ENCODE measurements at places on chromosomes 11 and 22.

- no peak for DNase-seq
These were observed 16.2 kb upstream of the ME3 start for GRCh38 chr11:86688398-86689179.

- no peak for DNase-seq
These were observed 6.5 kb upstream of the PVALB start for GRCh38 chr22:36823186-36823839.

- DNase-seq = no peak
These were observed 14.1 kb downstream of the PIK3IP1 start for GRCh38 chr22:31278151-31278621.

DNA sequence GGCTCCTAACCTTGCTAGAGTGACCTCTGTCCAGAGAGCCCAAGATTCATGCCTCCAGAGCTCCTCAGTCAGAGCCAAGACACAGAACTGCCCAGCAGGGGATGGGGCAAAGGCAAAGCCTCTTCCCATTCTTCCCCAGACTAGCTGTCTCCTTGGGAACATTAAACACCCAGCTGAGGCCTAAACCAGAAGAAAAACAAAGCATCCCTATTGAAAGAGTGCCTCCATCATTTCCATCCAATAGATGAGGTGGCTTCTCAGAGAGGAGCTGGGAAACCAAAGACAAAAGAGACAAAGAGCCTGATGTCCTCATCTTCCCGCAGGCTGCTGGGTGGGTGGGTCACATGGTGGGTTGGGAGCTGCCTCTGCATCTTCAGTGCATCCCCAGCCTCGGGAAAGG, 37.4 kb downstream of the COMMD9 start:
- DNase-seq = no peak

- peak; percentile 50 for DNase-seq
These were observed 826 bp upstream of the EEF1G start for GRCh38 chr11:62574363-62575071.

- DNase-seq = no peak
These were observed 355.2 kb downstream of the RAB38 start for GRCh38 chr11:87820011-87820410.

DNA sequence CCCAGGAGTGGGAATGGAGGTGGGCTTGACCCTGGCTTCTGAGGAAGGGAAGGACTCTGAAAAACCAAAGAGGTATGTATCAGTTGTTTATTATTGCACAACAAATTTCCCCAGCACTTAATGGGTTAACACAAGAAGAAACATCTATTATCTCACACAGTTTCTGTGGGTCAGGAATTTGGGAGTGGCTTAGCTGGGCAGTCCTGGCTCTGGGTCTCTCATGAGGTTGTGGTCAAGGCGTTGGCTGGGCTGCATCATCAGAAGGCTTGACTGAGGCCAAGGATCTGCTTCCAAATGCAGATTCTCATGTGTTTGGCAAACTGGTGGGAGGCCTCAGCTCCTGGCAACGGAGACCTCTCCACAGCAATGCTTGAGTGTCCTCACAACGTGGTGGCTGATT, 17.5 kb upstream of the SMIM38 start:
- DNase-seq = no peak

GRCh38 chr22:22178355-22178965, 66.1 kb upstream of the VPREB1 start:
- DNase-seq = no peak

- DNase-seq = no peak
These were observed 33.9 kb downstream of the CCDC83 start for GRCh38 chr11:85889108-85889507.

GRCh38 chr22:50138988-50139387, 31.5 kb upstream of the PANX2 start:
- no peak for DNase-seq

GRCh38 chr11:35982061-35982460, 38.2 kb downstream of the LDLRAD3 start:
- DNase-seq = no peak

- no peak for DNase-seq
These were observed 21.1 kb downstream of the MACROD1 start for GRCh38 chr11:64144587-64145472.

GRCh38 chr11:30393012-30393411, 70.1 kb downstream of the ARL14EP start:
- DNase-seq = no peak

DNA sequence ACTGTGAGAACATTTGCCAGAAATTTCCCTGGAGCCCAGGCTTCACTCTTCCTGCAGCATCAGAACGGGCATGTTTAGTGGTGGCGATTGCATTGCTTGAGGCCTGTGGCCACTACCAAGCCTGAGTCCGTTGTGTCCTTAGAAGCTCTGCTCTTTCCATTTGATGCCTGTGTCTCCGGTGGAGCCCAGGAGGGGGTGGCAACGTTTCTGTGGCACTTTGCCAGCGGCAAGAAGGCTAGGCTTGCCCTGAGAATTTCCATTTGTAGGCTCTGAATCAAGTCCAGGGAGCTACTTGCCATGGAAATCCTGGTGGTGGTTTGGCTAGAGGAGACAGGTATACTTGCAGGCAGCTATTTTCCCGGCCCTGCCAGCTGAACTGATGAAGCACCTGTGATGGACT, 47.1 kb downstream of the ADAMTS8 start:
- DNase-seq = no peak

GRCh38 chr11:35740061-35740799, 77.7 kb downstream of the TRIM44 start:
- no peak for DNase-seq

DNA sequence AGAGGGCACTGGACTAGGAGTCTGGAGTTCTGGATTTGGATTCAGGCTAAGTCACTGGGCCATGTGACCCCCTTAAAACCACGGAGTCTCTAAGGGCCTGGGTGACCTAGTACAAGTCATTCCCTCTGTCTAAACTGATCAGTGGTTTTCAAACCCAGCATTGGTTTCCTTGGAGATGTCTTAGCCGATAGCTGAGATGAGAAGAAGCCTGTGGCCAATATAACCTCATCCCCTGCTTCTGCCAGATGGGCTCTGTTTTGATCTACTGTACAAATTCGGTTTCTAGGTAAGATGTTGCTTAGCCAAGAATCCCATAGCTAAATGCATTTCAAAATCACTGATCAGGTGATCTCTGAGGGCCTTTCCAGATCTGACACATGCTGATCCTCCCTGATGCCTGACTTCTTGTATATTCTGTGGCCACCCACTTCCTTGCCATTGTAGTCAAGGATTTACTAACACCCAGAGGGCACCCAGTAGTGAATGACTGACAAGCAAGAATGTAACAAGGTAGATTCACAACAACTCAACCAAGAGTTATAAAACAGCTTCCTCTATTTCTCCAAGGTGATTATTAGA, 53.1 kb downstream of the GALNT18 start:
- no peak for DNase-seq

GRCh38 chr11:56706486-56706885, 7.6 kb downstream of the OR9G1 start:
- DNase-seq = no peak

DNA sequence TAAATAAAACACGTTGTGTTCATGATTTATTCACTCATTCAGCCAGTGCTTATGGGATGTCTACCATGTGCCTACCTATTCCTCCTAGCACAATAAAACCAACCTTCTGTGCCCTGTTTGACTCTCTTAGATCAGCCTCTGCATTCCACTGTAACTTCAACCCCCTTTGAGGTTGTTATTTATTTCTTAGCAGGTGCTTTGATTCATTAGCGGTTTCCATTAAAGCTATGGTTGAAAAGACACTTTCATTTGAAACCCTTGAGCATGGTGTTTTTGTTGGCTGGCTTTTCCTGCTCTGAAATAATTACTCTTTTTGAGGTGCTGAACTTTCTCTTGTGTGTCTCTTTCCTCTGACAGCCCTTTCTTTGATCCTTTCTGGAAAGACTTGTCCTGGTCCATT, 570.6 kb upstream of the LARGE1 start:
- DNase-seq = no peak

DNA sequence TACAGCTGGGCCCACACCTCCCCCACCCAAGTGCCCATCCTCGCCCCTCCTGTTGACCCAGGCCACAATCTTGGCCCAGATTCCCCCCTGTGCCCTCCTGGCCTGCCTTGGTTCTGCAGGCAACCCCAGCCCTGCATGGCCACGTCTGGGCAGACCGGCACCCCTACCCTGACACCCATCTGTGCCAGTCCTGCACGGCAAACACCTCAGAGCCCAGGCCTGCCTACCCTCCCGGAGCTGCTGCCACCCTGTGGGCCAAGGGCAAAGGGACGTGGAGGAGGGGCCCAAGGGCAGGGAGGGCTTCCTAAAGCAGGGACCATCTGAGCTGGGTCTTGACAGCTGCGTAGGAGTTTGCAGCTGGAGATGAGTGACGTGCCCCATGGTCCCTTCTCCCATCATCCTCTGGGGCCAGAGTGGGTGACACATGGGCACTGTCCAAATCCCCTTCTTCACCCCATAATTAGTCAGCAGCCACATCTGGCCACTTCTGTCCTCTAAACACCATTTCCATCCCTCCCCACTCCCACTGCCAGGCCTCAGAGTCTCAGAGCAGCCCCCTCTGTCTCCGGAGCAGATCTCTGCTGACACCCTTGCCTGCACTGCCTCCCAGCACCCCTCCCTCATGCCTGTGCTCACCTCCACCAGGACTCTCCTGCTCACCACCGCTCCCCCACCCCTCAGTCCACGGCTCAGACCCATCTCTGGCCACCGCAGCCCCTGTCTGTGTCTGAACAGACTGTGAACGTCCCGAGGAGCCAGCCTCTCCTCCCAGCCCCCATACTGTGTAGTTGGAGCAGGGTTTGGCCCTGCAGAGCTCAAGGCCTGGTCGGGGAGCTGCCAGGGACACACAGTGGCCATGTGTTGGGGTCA, 35.6 kb upstream of the PPARA start:
- no peak for DNase-seq

DNA sequence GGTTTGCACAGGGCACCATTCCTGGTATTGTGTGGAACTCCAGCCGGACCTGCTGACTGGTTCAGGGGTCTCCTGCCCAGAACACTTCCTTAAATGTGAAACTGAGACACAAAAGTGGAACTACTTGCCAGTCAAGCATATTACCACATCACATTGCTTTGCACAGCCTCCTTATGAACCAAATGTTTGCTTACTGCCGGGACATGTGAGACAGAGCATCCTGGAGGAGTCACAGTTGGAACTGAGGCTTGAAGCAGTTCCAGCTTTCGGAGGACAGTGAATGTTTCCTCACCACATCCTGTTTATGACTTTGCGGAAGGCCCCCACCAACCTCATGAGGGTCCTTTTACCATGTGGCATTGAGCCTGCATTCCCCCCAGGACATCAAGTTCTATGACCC, 105.8 kb upstream of the ARHGAP42 start:
- no peak for DNase-seq

- DNase-seq = no peak
These were observed 87.3 kb downstream of the KCNQ1 start for GRCh38 chr11:2531987-2532703.

DNA sequence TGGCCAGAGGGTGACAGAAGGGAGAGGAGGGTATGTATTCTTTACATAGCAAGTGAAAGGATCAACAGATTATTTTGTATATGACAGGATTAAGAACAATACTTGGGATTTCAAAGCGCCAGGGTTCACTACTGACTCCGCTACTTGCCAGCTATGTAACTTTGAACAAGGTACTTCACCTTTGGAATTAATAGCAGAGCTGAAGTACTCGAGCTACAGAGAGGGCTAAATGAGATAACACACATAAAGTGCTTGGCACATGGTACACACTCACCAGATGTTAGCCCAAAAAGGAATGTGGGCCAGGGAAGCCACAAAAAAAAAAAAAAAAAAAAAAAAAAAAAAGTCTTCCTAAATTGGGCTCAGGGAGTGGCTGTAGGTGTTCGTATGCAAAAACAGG, 408.4 kb downstream of the BUD13 start:
- DNase-seq = no peak

- DNase-seq = no peak
These were observed 36.3 kb upstream of the TMEM45B start for GRCh38 chr11:129779342-129779741.

DNA sequence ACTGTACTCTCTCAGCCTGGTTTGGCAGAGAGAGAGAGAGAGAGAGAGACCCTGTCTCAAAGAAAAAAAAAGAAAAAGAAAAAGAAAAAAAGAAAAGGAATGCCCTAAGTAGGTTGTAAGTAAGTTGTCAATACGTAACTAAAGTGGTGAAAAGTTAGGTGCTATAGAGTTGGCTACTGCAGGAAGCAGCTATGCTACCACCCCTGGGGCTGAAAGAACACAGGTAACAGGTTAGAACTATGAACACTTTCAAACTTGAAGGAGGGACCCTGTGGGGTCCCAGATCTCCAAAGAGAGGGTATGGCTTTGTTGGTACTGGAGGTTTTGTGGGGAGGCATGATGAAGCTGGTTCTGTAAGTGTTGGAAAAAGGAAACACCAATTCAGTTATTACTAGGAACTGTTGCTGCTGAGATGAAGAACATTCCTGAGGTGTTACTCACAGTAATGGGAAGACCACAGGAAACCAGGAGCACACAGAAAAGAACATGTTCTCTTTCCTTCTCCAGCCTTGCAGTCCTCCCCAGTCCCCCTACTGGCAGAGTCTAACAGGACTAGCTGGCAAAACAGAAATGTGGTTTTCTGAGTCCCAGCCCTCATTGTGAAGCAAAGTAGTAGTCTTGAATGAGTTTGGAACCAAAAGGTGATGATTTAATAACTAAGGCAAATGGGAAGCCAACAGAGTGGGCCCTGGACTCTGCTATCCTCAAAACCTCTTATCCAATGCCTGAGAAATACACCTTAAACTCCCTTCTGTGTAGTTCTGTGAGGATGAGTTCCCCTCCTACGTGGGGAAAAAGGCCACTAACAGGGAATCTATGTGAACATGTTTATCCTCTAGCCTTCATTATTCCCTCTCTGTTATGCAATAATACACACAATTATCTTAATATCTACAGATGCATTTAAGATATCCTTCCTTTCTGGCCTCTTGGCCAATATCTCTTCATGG, 427.0 kb upstream of the DDI1 start:
- DNase-seq = peak; percentile 24

GRCh38 chr22:37508431-37508992, 10.7 kb downstream of the CARD10 start:
- no peak for DNase-seq

GRCh38 chr22:21450320-21450831, 16.8 kb upstream of the TMEM191C start:
- peak; percentile 10 for DNase-seq

GRCh38 chr11:44576656-44577055, 11.2 kb downstream of the CD82 start:
- DNase-seq = no peak

GRCh38 chr11:91230647-91231046, 994.0 kb upstream of the FAT3 start:
- DNase-seq = no peak

GRCh38 chr11:101727451-101727850, 143.6 kb upstream of the TRPC6 start:
- DNase-seq = no peak

- no peak for DNase-seq
These were observed 92.8 kb upstream of the APOA1 start for GRCh38 chr11:116930177-116930576.
